ENCODE measurements at places on chromosomes 2 and 18. TPM values are rescaled to one million over a fixed set of nuclear protein-coding genes. Genes with fewer than 3 reads are reported as not detected.

GRCh38 chr18:3654442-3655253 is 204.7 kb downstream of the TGIF1 start:
- no peak for DNase-seq

Gene GALNT5
- 0.74 TPM for total RNA-seq

Gene KIF1A
- 21.4 TPM for total RNA-seq

DNA sequence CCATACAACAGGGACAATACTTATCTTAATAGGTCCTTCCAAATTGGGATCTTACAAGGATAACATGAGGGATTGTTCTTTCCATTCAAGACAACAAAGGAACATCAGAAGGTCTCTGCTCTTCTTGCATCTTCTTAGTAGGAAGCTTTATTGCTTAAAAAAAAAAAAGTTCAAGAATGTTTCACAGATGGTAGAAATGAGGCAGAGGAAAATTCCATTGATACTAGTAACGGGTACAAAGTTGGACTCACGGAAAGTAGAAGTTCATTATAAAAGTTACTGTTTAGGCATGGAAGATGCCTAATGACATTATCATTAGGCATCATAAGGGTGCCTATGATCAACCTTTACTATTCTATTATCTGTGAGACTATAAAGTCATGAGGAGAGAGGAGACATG is 136.2 kb downstream of the LAMA3 start:
- no peak for DNase-seq

DNA sequence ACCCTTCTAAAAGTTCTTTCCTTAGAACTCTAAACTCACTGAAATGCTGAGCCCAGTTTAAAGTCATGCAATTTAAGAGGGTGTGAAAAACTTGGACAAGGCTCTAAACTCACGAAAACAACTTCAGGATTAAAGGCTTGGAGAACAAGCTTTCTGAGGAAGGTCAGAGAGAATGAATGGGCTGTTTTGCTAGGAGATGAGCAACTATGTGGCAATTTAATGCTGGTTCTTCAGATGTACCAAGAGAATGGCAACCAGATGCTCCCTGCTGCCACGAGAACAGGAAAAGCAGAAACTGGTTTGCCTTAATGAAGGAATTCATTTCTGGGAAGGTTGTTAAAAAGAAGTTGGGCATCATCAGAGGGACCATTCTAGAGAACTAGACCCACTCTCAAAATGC is 77.8 kb upstream of the PMAIP1 start:
- DNase-seq, result no peak

Gene SLC9A2
- total RNA-seq, result not detected

DNA sequence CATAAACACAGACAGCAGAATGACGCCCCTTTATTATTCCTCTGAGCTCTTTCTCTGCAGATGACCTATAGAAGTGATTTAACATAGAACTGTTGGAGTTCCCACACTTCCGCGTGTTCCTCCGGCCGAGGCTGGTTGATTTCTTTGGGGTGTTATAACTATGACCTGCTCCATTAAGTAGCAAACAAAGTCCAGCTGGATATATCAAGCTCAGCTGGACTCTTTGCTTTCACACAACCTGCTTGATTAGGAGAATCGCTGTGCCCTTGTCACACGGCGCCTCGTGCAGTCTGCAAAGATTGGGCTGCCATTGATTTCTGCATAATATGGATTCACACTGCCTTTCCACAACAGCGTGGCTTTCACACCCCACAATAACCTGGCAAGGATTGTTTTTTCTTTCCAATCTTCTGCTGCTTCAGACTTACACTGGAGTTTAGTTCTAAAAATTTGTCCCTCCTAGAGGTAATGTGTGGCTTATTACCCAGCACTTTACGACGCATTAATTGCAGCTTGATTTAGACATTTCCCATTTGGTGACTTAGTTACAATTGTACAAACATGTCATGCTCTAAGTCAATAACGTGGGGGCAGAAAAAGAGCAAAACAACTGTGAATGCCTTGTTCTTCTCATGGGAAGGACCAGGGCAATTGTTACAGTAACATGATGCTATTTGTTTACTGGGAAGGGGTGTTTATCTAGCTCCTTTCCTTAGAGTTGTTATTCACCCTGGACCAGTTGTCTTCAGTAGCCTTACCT is 485.7 kb downstream of the TXNL1 start:
- no peak for DNase-seq

Gene GPR39
- total RNA-seq, result not detected

DNA sequence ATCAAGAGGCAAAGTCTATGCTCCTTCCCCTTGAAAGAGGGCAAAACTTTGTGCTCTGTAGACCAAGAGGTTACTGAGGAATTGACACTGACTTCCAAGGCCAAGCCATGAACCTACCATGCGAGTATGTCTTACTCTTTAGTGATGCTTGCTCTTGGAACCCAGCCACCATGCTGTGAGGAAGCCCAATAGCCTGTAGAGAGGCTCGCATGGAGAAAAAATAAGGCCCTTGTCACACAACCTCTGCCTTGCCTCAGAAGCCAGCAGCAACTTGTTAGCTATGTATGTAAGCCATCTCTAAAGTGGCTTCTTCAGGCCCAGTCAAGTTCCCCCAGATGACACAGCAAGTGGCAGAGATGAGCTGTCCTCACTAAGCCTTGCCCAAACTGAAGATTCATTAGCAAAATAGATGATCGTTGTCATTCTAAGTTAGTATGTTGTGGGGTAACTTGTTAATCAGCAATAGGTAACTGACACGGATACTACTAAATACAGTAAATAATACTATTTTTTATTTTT is 66.1 kb upstream of the RGPD5 start:
- DNase-seq, result no peak
